ENCODE measurements at places on chromosomes 4 and X.

DNA sequence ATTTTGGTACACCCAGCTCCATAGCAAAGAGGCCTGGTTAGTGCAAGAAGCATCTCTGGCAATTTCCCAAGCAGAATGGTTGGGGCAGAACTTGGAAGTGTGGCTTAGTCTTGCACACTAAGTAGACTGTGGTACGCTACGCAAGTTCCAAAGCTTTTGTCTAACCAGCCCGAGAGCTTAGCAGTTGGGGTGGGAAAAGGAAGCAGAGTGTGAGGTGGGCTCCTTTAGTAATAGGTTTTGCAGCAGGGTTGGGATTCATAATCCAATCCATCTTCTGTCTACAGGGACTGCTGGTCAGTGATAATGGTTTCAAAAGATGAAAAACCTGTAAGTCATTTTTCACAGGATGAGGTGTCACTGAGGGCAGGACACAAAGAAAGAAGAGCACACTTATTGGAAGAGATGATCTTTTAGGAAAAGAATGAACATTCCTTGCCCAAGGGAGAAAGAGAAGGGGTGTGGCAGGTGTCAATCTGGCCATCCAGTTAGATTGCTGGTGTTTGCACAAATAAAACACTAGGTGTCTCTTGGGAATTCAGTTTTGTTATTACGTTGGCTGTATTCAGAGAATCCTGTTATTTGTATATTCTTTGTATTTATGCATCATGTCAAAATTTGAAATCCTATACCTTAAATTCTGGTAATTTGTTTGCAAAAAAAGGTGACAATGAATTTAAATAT is 244.3 kb downstream of the GPAT3 start:
- DNase-seq, result no peak

- DNase-seq, result peak; percentile 76
Measured at GRCh38 chr4:88963817-88964216, 93.2 kb downstream of the FAM13A start.

GRCh38 chrX:9644335-9644734 is 121.3 kb downstream of the GPR143 start:
- DNase-seq, result no peak

DNA sequence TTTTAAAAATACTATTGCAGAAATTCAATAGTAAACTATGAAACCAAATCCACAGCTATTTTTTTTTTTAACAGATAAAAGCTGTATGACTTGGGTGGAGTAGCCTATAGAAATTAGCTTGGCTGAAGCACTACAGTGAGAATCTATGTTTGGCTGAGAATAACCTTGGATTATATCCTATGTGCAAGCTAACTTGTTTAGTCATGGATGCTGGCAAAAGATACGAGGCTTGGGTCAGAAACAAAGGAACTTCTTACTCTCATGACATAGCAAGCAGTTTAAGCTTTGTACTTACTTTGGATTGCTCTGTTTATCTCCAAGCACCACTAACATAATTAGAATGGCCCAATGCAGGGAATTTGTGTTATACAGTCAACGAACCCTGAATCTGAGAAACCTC is 119.2 kb upstream of the GRID2 start:
- DNase-seq, result no peak

DNA sequence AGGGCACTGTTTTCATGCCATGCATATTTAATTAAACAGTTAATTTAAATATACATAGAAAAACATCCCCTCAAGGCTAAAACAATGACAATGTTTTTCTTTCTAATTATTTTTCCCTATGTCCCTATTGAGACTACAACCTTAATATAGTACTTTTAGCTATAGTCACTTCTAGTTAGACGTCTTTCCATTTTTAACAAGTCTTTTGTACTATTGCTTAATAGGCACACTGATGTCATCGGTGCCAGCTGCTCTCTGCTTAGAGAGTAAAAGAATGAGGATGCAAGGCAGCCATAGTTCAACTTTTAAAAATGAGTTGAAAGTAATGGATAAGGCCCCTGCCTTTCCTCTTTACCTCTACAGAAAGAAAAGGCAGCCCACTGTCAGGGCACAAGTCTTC is 191.1 kb downstream of the KCTD8 start:
- DNase-seq, result no peak

DNA sequence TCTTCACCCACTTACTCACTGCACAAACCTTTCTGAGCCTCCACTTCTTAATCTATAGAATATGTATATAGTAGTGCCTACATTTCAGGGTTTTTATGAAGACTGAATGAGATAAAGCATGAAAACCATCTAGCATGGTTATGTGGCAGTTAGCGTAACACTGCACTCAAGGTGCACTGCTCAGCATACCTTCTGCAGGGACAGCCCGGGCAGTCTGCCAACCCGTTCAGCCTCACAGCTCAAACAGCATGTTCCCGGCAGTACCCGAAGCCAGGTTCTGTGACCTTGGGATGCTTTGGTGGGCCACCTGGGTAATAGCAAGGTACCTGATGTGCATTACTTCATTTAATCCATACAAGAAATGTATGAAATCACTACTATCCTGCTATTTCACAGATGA is 81.4 kb downstream of the DOCK11 start:
- peak; percentile 17 for DNase-seq

- DNase-seq, result no peak
Measured at GRCh38 chr4:30538794-30539193, 181.4 kb upstream of the PCDH7 start.

GRCh38 chr4:134883831-134884449 is 682.4 kb upstream of the PABPC4L start:
- no peak for DNase-seq

GRCh38 chrX:9605484-9605883 is 140.6 kb downstream of the TBL1X start:
- no peak for DNase-seq

DNA sequence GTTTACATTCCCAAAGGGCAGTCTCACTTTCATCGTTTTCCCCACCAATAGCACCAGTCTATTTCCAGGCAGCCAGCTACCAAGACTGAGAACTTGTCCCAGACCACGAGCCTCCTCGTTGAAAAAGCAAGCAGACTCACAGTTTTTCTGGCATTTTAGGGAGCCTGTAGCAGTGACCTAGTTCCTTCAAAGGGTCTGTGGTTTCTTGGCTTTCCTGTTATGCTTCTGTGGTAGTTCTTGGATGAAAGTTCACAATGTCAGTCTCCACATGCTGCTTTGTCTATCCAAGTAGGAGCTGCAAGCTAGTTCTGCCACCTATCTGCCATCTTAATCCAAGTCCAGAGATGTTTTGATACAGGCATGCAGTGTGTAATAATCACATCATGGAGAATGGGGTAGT is 151.6 kb upstream of the ZC4H2 start:
- DNase-seq, result no peak

GRCh38 chr4:67499799-67500198 is 45.5 kb downstream of the CENPC start:
- no peak for DNase-seq

- peak; percentile 50 for DNase-seq
Measured at GRCh38 chrX:153333266-153333665, 687 bp upstream of the ZNF275 start.

DNA sequence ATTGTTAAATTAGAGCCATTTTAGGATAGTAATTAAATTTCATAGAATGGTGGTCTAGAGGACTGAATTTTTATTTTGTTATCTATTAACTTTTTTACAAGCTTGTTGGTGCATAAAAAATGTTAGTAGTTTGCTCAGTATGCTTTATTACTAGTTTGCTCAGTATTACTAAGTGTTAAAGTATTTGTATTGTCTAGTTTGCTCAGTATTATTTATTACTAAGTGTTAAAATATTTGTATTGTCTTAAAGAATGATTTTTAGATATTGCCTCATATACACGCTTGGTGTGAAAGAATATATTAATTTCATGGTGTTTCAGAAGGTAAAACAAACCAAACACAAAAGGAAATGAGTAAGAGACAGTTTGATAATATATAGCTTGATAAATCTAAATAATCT is 268.4 kb upstream of the MAGEB18 start:
- DNase-seq, result no peak

DNA sequence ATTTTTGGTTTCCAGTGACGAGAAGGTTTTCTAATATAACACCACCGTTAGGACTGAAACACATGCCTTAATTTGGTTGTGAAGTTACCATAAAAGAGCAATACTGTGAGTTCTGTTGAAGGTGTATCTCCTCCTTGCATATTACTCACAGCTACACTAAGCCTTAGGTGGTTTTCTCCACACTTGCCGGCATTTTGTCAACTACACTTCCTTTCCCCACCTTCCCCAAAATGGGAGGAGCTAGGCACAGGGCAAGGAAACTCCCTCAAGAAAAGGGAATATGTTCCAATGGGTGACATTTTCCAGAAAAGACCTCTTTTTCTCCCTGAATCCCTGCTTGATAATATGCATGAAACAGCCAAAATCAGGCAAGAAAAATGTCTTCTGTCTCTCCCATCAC is 44.8 kb downstream of the RELL1 start:
- no peak for DNase-seq

DNA sequence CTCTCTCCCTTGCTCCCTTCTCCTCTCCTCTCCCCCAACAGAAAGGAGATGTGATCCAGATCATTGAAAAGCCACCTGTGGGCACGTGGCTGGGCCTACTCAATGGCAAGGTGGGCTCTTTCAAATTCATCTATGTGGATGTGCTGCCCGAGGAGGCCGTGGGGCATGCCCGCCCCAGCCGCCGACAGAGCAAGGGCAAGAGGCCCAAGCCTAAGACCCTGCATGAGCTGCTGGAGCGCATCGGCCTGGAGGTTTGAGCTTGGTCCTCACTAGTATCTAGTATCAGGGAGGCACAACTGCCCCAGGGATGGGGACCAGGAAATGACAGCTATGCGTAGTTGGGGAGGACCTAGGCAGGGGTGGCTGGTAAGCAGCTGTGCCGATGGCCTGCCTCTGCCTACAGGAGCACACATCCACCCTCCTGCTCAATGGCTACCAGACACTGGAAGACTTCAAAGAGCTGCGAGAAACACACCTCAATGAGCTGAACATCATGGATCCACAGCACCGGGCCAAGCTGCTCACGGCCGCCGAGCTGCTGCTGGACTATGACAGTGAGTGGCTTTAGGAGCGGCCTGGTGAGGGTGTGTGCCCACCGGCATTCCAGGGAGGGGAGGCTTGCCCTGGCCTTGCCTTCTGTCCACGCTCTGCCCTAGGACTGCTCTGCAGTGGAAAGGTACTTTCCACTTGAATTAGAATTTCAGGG is 13.0 kb downstream of the SASH3 start:
- no peak for DNase-seq

DNA sequence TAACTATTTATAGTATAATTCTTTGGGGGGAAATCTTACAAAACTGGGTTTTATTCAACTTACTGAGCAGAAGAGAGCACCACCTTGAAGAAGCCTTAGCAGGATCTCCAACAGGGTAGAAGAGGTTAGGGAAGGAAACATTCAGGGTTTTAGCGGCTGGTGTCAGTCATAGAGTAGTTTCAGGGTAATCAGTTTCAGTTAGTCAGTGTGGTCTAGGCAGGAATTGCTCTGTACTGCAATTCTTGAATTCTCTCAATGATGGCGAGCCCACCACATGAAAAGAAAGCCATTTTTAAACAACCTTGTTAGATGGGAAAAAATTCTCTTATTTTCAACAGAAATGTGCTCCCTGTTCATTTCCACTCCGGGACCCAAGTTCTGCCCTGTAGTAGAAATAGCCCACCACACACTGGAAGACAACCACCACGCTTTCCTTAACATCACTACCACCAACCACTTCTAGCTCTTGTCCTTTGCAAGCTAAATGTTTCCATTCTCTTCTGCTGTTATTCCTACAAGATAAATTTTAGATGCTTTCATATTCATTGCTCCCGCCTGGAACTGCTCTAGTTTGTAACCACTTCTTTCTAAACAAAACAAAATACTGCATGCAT is 25.9 kb downstream of the COL25A1 start:
- DNase-seq, result no peak

- peak; percentile 24 for DNase-seq
Measured at GRCh38 chrX:40009462-40009851, 88.3 kb downstream of the BCOR start.

GRCh38 chrX:140477987-140478386 is 26.9 kb downstream of the SOX3 start:
- no peak for DNase-seq

GRCh38 chrX:150966235-150966634 is 16.9 kb upstream of the HMGB3 start:
- no peak for DNase-seq

GRCh38 chrX:100274916-100275315 is 135.2 kb downstream of the PCDH19 start:
- DNase-seq, result no peak

DNA sequence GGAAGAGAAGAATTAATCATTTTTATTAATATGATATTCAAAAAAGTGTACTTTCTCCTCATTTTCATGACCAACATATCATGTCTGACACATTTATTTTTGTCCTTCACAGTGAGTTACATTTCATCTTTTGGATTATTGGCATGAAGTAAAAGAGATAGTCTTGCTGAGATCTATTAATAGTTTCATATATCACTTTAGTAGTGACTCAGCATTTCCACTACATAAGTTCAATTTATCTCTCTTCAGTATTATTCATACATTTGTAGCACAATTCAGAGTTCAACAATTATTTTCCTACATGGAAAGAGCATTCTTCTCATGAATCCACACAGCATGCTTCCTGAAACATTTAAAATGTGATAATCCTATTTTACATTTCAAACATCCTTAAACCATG is 1461.1 kb downstream of the TECRL start:
- no peak for DNase-seq

DNA sequence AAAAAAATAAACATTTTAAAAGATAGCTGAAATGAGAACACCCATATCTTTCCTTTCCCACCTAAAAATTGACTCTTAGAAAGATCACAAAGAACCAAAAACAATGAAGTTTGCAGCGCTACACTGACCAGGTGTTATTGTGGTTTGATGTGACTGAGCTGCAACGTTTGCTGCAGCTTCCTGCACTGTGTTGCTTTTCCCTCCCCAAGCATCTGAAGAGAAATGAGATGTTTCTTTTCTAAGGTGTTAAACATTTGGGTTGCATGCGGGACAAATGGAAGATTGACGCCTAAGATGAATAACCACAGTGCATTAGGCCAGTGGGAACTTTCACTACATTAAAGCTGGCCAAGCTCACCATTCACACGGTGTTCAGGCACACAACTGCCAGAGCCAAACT is 8.9 kb downstream of the LEF1 start:
- DNase-seq, result no peak
